Kidney epithelial cell (primary cell): ENCODE measurements at places on chromosomes 13 and 19.

GRCh38 chr19:41584931-41585330, 9.0 kb downstream of the CEACAM21 start:
- no peak for DNase-seq

DNA sequence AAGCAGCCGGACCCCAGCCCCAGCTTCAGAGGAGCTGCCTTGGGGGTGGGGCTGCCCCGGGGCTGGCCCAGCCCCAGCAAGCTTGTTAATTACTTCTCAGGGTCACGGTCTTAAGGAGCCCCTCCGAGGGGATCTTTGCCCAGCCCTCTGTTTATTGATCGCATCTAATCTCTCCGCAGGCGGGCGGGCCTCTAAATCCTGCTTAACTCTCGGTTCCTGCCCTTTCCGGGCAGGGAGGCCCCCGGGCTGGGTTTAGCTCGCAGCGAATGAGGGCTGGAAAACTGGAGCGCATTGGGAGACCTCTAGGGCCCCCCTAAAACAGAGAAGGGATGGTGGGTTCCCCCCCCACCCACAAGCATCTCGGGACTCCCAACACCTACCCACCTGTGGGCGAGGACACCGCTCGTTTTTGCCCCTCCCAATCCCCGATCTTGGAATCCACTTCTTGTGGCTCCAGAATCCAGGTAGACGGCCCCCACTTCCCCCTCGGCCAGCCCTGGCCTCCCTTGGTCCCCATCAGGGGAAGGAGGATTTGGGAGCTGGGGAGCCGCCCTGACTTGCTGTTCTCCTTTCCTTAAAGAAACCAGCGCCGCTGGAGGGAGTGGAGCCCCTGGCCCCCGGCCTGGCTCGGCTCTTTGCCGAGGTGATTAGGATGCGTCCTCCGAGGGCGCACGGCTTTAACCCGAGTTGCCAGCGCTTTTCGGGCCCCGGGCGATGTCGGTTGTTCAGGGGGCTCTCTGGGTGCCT, 59.5 kb upstream of the ADGRL1 start:
- no peak for DNase-seq

- DNase-seq, result no peak
Observed at GRCh38 chr19:39969266-39969665, 1.7 kb upstream of the PSMC4 start.

DNA sequence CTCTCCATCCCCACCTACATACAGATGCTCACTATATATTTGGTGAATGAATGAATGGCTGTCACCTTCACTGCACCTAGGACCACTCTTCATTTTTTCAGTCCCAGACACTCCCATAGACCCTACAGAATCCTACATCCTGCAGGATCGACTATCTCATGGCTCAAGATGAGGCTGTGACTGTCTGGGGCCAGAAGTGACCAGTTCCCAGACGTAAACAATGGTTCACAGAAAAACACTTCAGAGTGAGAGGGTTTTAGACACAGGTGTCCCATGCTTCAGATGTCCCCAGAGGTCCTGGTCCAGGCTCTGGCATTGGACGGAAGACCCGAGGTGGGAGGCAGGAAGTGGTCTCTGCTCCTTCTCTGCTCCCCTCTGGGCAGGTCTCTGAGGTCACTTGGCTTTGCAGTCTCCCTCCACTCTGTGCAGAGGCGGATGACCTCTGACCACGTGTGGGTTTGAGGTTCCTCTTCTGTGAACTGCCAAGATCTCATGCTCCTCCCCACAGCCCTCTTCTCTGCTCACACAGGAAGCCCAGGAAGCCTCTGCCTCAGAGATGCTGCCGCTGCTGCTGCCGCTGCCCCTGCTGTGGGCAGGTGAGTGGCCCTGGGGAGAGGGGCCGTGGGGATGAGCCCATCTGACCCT, 24.9 kb downstream of the SIGLEC7 start:
- no peak for DNase-seq

GRCh38 chr13:95354680-95355487, 53.6 kb upstream of the ABCC4 start:
- DNase-seq, result no peak

GRCh38 chr19:2546128-2547032, 70.5 kb downstream of the GADD45B start:
- no peak for DNase-seq

- DNase-seq, result no peak
Observed at GRCh38 chr19:30862876-30863275, 486.4 kb downstream of the TSHZ3 start.

- DNase-seq, result no peak
Observed at GRCh38 chr19:17196610-17197009, 18.5 kb upstream of the USE1 start.

DNA sequence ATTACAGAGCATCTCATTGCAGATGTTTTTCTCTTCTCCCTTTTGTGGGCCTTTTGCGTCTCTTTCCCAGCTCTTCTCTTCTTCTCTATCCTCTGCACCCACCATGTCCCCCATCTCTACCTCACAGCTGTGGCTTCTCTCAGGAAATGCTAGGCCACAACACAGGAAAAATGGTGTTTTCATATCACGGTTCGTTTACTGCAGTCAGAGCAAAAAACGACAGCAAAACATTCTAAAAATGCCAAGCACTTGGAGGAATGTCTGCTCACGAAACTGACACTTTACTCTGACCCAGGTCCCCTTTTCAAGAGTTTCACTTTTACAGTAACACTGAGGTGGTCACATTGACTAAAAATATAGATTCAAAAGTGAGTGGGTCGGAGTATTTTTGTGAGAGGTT, 152.2 kb downstream of the DCT start:
- DNase-seq, result peak; percentile 32

DNA sequence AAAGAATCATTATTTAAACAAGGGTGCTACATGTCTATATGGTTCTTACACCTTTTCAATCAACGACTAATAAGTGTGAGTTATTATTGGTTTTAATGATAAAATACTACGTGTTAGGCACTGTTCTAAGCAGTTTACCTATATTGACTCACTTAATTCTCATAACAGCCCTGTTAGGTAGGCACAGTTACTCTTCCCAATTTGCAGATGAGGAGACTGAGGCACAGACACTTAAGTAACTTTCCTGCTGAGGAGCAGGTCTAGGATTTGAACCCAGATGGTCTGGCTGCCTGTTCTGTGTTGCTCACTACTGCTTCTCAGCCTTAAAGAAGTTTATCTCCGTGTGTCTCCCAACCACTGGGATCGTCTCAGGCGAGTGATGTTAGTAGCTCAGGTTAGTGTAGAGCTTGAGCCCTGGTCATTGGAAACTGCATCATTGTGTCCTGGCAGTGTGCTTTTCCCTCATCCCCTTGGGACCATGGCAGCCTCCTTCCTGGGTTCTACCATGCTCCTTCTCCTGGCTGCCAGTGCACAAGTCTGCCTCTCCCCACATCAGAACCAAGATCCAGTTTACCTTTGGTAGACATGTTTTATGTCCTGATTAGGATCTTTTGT, 10.9 kb downstream of the UBAC2 start:
- DNase-seq, result no peak

DNA sequence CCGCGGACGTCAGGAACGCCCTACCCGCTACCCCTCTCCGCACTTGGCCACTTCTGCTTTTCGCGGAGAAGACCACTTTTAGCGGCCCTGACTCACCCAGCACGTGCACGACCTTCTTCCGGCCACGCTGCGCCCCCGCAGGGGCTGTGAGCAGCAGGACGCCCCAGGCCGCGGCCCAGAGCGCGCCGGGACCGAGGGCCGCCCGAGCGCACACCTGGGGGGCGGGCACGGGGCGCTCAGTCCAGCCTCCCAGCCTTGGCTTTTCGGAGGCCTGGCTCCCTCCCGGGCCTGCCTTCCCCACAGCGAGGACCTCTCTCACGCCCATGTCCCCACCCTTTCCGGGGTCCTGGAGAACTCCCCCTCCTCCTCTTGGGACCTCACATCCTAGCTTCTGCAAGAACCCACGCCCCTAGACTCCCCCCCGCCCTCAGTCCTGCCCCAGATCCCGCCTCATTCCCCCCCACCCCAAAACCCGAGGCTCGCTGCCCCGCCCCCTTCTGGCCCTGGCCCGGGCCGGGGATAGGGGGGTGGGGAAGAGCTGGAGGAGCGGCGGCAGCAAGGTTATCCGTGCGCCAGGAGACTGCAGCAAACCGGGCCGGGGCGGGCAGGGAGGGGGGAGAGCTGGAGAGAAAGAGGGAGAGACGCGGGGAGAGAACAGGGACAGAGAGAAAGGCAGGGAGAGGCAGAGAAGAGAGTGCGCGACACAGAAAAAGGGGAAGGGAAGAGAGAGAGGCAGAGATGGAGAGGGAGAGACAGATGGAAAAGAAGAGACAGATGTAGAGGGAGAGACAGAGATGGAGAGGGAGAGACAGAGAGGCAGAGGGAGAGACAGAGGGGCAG, 11.5 kb downstream of the TM6SF2 start:
- DNase-seq, result no peak
